Naive thymus-derived CD4-positive, alpha-beta T cell (primary cell): ENCODE measurements at places on chromosomes 2 and 18. TPM values are rescaled to one million over a fixed set of nuclear protein-coding genes. Genes with fewer than 3 reads are reported as not detected.
A peak's percentile ranks its signal among the peaks of the same experiment; 100 is the strongest.

DYNAP gene
- polyA plus RNA-seq, result not detected

MOGAT1 gene
- polyA plus RNA-seq, result not detected

WNT10A gene
- 0.61 TPM for polyA plus RNA-seq

PRLH gene
- not detected for polyA plus RNA-seq

DNA sequence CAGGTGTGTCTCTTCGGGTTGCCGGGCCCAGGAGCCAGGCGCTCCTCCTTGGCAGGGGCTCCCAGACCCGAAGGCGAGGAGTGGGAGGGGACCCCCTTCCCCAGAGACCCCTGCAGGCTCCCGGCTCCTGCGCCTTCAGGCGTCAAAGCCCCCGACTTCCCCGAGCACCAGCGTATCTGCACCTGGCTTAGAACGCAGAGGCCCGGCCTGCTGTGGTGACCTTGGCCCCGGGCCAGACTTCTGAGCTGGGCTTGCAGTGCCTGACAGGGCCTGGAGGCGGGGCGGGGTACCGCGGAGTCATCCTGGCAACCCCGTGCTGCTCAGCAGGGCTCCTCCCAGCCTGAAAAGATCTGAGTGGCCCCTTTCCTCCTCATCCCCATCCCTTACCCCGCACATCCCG is 27.0 kb downstream of the SKA1 start:
- peaks cover 4% of the 10 kb centered on the region for H3K27me3 ChIP-seq
- H3K4me1 ChIP-seq, result no peaks in the 10 kb centered on the region
- H3K27ac ChIP-seq, result no peak overlapping the region
- H3K4me3 ChIP-seq, result no peak overlapping the region

GRCh38 chr18:56402872-56403516 is 235.4 kb downstream of the TXNL1 start:
- H3K27me3 ChIP-seq, result no peaks in the 10 kb centered on the region
- H3K4me1 ChIP-seq, result no peaks in the 10 kb centered on the region
- DNase-seq, result no peak
- H3K27ac ChIP-seq, result no peak overlapping the region

GRCh38 chr2:119024152-119024551 is 82.2 kb downstream of the MARCO start:
- no peaks in the 10 kb centered on the region for H3K27me3 ChIP-seq
- DNase-seq, result no peak
- no peaks in the 10 kb centered on the region for H3K4me1 ChIP-seq
- H3K27ac ChIP-seq, result no peak overlapping the region

DNA sequence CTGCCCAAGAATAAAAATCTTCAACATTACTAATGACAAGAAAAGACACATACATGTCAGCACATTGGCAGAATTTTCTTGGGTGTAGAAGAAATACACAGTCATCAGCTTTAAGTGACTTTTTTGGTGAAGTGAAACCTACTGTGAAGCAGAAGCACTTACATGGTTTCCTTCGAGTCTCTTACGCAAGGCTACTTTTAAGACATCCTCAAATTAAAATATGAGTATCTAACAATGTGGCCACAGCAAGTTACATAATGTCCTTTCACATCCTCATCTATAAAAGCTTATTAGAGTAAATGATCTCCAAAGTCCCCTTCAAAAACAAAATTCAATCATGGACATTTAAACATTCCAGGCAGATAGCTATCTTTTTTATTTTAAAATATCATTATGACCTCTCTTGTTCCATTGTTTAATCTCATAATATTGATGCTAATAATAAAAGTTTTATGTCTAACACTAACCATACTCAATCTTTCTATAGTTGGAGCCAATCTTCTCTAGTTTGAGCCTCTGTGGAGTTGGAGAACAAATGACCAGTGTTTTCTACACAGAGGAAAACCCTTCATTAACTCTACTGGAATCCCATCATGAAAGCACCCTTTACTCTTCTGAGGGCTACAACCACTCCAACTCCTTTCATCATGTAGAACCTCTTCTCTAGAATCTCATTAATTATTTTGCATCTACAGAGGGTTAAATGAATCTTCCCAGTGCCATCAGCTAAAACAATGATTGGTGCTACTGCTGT is 182.2 kb upstream of the ZFP36L2 start:
- DNase-seq, result no peak
- H3K4me1 ChIP-seq, result no peaks in the 10 kb centered on the region
- no peak overlapping the region for H3K4me3 ChIP-seq
- no peaks in the 10 kb centered on the region for H3K27me3 ChIP-seq
- no peak overlapping the region for H3K27ac ChIP-seq

DNA sequence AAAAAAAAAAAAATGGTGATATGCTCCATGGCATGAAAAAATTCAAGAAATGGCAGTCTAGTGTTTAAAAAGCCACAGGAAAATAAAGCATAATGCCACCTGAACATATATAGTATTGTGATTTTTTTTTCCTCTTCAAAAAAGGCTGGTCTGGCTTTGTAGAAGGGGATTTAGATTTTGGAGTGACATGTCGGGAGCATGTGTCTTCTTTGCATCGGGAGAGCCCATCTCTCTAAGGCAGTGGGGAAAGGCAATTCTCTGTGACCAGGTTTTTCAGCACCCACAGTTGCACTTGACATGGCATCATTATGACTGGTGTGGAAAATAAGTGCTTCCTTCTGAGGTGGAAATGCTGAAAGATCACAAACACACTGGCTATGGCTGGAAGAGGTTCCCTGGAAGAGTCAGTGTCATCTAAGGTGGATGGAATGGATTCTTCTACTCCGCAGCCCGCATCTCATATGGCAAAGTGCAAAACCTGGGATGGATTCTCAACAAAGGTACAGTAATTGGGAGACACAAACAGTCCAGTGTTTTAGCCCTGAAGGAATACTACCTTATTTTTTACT is 172.5 kb downstream of the AGAP1 start:
- no peaks in the 10 kb centered on the region for H3K27me3 ChIP-seq
- no peaks in the 10 kb centered on the region for H3K36me3 ChIP-seq
- no peak overlapping the region for H3K4me3 ChIP-seq
- peaks cover 2% of the 10 kb centered on the region for H3K4me1 ChIP-seq
- no peak overlapping the region for H3K27ac ChIP-seq

DNA sequence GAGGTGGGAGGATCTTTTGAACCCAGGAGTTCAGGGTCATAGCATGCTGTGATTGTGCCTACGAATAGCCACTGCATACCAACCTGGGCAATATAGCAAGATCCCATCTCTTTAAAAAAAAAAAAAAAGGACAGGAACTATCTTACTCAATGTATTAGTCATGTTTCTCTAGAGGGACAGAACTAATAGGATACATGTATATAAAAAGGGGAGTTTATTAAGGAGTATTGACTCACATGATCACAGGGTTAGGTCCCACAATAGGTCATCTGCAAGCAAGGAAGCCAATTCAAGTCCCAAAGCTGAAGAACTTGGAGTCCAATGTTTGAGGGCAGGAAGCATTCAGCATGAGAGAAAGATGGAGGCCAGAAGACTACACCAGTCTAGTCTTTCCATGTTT is 18.8 kb upstream of the CASP10 start:
- H3K4me1 ChIP-seq, result no peaks in the 10 kb centered on the region
- no peak overlapping the region for H3K4me3 ChIP-seq
- no peak overlapping the region for H3K27ac ChIP-seq
- no peak for DNase-seq
- no peaks in the 10 kb centered on the region for H3K27me3 ChIP-seq

GRCh38 chr2:100413571-100413970 is 3.9 kb downstream of the CHST10 start:
- DNase-seq, result no peak
- H3K27ac ChIP-seq, result no peak overlapping the region
- H3K4me3 ChIP-seq, result no peak overlapping the region
- no peaks in the 10 kb centered on the region for H3K27me3 ChIP-seq

- H3K27me3 ChIP-seq, result no peaks in the 10 kb centered on the region
- H3K27ac ChIP-seq, result peak overlapping the region; percentile 93
- H3K4me1 ChIP-seq, result peaks cover 63% of the 10 kb centered on the region
- peak overlapping the region; percentile 56 for H3K4me3 ChIP-seq
- DNase-seq, result peak; percentile 50
Measured at GRCh38 chr18:79524181-79525078, 128.7 kb downstream of the NFATC1 start.

- H3K4me1 ChIP-seq, result no peaks in the 10 kb centered on the region
- no peaks in the 10 kb centered on the region for H3K27me3 ChIP-seq
- DNase-seq, result no peak
- H3K27ac ChIP-seq, result no peak overlapping the region
- H3K4me3 ChIP-seq, result no peak overlapping the region
- no peaks in the 10 kb centered on the region for H3K36me3 ChIP-seq
Measured at GRCh38 chr2:210363261-210363660, 48.3 kb upstream of the MYL1 start.
